HFFc6 (cell line): ENCODE measurements at places on chromosomes 1 and 21.

- no peaks in the 10 kb centered on the region for H3K27me3 ChIP-seq
- H3K27ac ChIP-seq = no peak overlapping the region
- peaks cover 77% of the 10 kb centered on the region for H3K4me1 ChIP-seq
- H3K36me3 ChIP-seq = peaks cover 20% of the 10 kb centered on the region
These were observed 7.9 kb upstream of the FUBP1 start for GRCh38 chr1:77986810-77987209.

DNA sequence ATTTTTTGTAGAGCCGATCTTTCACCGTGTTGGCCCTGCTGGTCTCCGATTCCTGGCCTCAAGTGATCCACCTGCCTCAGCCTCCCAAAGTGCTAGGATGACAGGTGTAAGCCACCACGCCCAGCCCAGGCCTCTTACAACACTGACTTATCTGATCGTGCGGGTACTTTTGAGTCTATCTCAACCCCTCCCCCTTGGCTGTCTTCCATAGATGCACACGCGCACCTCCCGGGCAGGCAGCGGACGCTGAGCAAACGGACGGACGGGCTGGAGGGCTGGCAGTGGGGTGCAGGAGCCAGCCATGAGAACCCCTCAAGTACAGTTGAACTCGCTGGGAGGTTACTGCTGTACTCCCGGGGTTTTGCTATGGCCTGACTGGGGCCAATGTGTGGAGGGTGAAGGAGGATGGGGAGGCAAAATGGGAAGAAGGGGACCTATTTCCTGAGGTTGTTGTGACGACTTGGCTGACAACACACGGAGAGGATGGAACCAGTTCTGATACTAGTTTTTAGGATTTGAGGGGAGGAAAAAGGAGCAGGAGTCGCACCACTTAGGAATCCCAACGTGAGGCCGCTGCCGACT lies 959 bp downstream of the CD58 start:
- no peak for DNase-seq
- H3K36me3 ChIP-seq = no peaks in the 10 kb centered on the region; the same call in 1 of the 2 replicates
- peak overlapping the region; percentile 87 for H3K4me3 ChIP-seq
- H3K27me3 ChIP-seq = peaks cover 9% of the 10 kb centered on the region

DNA sequence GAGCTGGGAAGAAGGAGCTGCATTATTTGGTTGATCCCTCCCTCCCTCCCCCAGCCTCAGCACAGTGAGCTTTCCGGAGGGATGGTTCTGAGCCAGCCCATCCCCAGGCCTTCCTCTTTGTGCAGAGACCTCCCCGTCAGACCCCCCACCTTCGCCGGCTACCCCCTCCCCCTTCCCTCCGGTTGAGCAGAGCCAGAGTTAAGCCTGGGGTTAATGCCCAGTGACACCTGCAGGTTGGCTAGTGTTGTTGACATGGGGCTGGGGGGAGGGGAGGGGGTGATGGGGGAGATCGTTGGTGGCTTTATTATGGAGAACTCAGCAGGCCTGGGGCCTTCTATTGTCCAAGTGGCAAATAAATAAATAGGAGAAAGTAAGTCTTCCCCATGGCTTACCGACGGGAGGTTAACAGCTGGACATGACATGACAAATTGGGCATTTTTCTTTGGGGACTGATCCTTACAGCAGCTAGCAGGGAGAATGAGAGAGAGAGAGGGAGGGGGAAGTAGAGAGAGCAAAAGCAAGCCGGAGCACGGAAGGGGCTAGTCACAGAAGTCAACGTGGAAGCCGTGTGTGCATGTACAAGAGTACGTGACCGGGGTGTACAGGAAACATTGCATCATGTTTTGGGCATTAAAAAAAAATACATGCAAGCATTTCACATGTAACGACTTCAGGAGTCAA lies 131.1 kb downstream of the TMEM53 start:
- DNase-seq = no peak
- H3K36me3 ChIP-seq = no peaks in the 10 kb centered on the region
- no peak overlapping the region for H3K4me3 ChIP-seq
- no peaks in the 10 kb centered on the region for H3K4me1 ChIP-seq

DNA sequence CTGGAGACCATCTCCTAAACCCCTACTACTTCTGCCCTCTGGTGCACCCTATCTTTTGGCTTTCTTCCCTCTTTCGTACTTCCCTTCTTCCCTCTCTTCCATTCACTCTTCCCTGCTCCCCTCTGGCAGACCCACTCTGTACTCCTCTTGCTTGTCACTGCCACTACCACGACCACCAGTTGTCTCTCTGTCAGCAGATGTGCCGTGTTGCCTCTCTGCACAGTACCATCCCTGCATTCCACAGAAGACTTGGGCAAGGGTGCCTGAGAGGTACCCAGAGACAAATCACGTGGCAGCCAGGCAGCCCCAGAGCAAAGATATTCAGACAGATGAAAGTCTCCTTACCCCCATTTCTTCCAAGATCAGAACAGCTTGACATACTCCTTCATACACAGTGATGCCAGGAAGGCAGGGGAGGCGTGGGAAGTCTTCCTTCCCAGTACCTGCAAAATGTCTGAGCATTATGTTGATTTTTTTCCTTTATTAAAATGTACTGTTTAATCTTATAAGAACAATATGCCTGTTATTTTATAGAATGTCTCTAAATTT lies 15.0 kb downstream of the CAMSAP2 start:
- no peak for DNase-seq
- no peaks in the 10 kb centered on the region for H3K27me3 ChIP-seq
- no peak overlapping the region for H3K4me3 ChIP-seq
- no peak overlapping the region; the same call in 1 of the 2 replicates for H3K27ac ChIP-seq
- H3K4me1 ChIP-seq = peaks cover 49% of the 10 kb centered on the region
- peaks cover 13% of the 10 kb centered on the region for H3K36me3 ChIP-seq

DNA sequence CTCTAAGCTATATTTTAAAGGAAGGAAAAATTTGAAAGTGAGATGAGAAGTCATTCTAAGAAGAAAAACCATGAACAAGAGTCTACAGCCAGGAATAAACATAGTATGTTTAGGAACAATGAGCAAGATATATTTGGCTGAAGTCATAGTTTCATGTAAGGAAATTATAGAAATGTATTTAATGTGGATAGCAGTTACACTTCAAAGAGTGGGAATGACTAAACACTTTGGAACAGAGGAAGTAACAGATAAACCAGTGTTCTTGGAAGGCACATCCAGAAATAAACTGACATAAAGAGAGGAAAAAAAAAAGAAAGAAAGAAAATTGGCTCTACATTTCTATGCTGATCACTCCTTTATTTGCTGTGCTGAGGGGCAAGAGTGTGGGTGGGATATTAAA lies 18.0 kb downstream of the C8A start:
- no peak overlapping the region; the same call in 1 of the 2 replicates for H3K4me3 ChIP-seq
- peaks cover 59% of the 10 kb centered on the region for H3K4me1 ChIP-seq
- H3K36me3 ChIP-seq = no peaks in the 10 kb centered on the region
- peak overlapping the region; percentile 47 for H3K27ac ChIP-seq
- peak; percentile 18 for DNase-seq

- H3K27me3 ChIP-seq = peaks cover 2% of the 10 kb centered on the region
- H3K4me1 ChIP-seq = no peaks in the 10 kb centered on the region
- 0 out of 2 replicates have a peak, but pooled peaks cover 6% of the 10 kb centered on the region for H3K36me3 ChIP-seq
- H3K4me3 ChIP-seq = no peak overlapping the region
These were observed 100.8 kb downstream of the PCP4 start for GRCh38 chr21:39968010-39968409.

DNA sequence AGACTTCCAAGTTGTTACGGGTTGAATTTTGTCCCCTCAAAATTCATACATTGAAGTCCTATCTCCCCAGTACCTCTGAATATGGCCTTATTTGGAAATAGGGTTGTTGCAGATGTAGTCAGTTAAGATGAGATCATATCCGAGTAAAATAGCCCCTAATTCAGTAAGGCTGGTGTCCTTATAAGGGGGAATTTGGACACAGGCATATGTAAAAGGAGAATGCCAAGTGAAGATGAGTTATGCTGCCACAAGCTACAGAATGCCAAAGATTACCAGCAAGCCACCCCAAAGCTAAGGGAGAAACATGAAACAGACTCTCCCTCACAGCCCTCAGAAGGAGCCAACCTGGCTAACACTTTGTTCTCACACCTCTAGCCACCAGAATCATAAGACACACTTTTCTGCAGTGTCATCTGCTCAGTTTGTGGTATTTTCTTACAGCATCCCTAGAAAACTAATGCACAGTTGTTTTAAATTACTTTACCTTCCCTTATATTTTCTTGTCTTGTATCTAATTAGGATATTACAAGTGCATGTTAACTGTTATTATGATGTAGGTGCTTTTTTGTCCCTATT lies 43.3 kb upstream of the PRDX6 start:
- peaks cover 44% of the 10 kb centered on the region for H3K4me1 ChIP-seq
- H3K27me3 ChIP-seq = peaks cover 2% of the 10 kb centered on the region; the same call in 1 of the 2 replicates
- DNase-seq = no peak
- H3K36me3 ChIP-seq = no peaks in the 10 kb centered on the region; the same call in 1 of the 2 replicates
- no peak overlapping the region; the same call in 1 of the 2 replicates for H3K27ac ChIP-seq
- no peak overlapping the region for H3K4me3 ChIP-seq

- H3K4me1 ChIP-seq = no peaks in the 10 kb centered on the region
- no peak overlapping the region for H3K4me3 ChIP-seq
- H3K36me3 ChIP-seq = no peaks in the 10 kb centered on the region
- peaks cover 21% of the 10 kb centered on the region for H3K27me3 ChIP-seq
- no peak overlapping the region for H3K27ac ChIP-seq
These were observed 19.2 kb upstream of the PTTG1IP start for GRCh38 chr21:44892536-44893277.

- DNase-seq = no peak
- H3K36me3 ChIP-seq = no peaks in the 10 kb centered on the region
- H3K4me3 ChIP-seq = no peak overlapping the region
These were observed 86.5 kb downstream of the ELAVL4 start for GRCh38 chr1:50195205-50195604.

GRCh38 chr1:207014728-207015127 lies 17.8 kb downstream of the C1orf116 start:
- peaks cover 22% of the 10 kb centered on the region for H3K4me1 ChIP-seq
- no peak overlapping the region for H3K27ac ChIP-seq
- no peaks in the 10 kb centered on the region for H3K36me3 ChIP-seq
- no peaks in the 10 kb centered on the region; the same call in 1 of the 2 replicates for H3K27me3 ChIP-seq
- DNase-seq = no peak
- H3K4me3 ChIP-seq = no peak overlapping the region

DNA sequence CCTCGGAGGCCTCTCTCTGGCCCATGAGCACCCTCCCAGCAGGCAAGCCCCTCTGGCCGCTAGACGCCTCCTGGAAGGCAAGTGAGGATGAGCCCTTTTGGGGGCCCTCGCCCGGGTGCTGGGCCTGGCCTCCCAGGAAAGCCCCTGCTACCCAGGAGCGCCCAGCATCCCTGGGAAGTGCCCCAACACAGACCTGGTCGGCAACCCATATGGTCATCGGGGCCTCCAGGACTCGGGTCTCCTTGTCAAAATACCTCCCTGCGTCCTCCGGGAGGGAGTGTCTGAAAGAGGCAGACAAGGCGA lies 21.0 kb upstream of the TMEM52 start:
- no peaks in the 10 kb centered on the region for H3K4me1 ChIP-seq
- H3K27ac ChIP-seq = no peak overlapping the region
- no peak overlapping the region for H3K4me3 ChIP-seq
- no peak for DNase-seq
- peaks cover 23% of the 10 kb centered on the region for H3K27me3 ChIP-seq
- no peaks in the 10 kb centered on the region for H3K36me3 ChIP-seq

GRCh38 chr1:50720457-50721053 lies 239.5 kb downstream of the FAF1 start:
- H3K27ac ChIP-seq = no peak overlapping the region
- H3K4me3 ChIP-seq = no peak overlapping the region
- no peaks in the 10 kb centered on the region; the same call in none of the 2 replicates for H3K27me3 ChIP-seq
- no peaks in the 10 kb centered on the region for H3K4me1 ChIP-seq
- H3K36me3 ChIP-seq = peaks cover 7% of the 10 kb centered on the region

DNA sequence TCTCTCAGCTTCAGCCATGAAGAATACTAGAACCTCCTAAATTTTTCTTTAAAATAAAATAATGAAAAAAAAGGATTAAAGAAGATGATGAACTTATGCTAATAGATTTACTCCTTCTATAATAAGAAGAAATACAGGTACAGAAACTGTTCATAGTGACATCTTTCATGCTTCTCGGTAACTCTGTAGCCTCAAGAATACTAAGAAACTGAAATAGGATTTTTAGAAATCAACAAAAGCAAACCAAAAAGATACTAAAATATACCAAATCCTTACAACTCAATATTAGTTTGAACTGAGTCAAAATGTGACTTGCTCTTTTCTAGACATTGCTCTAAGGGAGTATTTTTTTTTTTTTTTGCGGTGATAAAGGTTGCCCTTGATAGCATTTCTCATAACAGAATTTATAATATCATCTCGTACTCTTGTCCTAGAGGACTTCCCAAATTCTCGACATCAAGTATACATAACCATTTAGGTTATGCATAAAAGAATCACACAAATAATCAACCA lies 42.8 kb downstream of the ZZZ3 start:
- no peak overlapping the region; the same call in 1 of the 2 replicates for H3K4me3 ChIP-seq
- peaks cover 46% of the 10 kb centered on the region for H3K4me1 ChIP-seq
- no peaks in the 10 kb centered on the region for H3K27me3 ChIP-seq
- peaks cover 10% of the 10 kb centered on the region for H3K36me3 ChIP-seq
- H3K27ac ChIP-seq = peak overlapping the region; percentile 66

DNA sequence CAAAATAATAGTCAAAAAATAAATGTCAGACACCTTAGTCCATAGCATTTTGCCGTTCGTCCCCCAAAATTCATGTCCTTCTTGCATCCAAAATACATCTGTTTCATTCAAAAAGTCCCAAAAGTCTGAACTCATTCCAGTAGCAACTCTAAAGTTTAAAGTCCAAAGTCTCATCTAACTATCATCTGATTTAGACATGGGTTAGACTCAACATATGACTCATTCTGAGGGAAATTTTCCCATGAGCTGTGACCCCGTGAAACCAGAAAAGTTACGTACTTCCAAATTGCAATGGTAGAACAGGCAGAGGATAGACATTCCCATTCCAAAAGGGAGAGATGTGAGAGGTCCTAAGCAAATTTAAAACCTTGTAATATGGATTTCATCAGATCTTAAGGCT lies 48.6 kb upstream of the CACHD1 start:
- H3K4me1 ChIP-seq = no peaks in the 10 kb centered on the region
- peaks cover 4% of the 10 kb centered on the region; the same call in 1 of the 2 replicates for H3K27me3 ChIP-seq
- no peak overlapping the region for H3K4me3 ChIP-seq
- H3K27ac ChIP-seq = no peak overlapping the region
- no peaks in the 10 kb centered on the region for H3K36me3 ChIP-seq

DNA sequence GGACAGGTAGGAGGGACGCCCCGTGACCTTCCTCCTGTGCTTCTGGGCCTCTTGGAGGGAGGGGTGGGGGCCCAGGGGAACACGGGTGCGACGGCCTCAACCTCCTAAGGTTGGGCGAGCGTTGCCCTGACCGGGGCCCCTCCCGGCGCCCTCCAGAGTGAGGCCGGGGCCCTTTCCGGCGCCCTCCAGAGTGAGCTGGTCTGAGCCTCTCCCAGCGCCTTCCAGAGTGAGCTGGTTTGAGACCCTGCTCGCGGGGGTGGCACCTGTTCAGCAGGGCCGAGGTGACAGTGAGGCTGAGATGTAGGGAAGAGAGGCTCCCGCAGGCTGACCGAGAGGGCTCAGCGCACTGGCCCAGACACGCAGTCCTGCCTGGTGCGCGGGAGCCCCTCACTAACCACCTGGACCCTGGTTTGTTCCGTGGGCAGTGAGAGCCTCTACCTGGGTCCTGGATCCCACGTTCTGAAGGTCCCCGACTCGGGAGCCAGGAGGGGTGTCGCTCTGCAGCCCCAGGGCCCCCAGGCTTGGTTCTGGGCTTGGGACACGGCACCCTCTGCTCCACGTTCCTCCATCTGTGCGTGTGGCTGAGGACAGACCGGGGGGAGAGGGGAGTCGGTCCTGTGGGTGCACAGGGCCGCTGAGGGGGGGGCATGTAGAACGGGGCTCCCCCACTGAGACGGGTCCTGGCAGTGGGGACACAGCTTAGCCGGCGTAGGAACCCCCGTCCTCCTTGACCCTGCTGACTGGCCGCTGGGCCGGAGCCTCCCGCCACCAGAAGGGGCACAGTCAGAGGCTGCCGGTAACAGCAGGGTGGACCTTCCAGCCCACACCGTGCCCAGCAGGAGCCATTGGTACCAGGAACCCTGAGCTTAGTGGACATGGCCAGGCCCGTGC lies 1.4 kb downstream of the COL6A1 start:
- H3K4me3 ChIP-seq = peak overlapping the region; percentile 87
- H3K36me3 ChIP-seq = peaks cover 11% of the 10 kb centered on the region
- H3K4me1 ChIP-seq = peaks cover 17% of the 10 kb centered on the region
- peak overlapping the region; percentile 61 for H3K27ac ChIP-seq
